HuH-7.5 (cell line): ENCODE measurements at places on chromosomes 2 and 18.

- DNase-seq: no peak
These were observed 116.0 kb downstream of the LIPG start for GRCh38 chr18:49677762-49678413.

- DNase-seq: no peak
These were observed 564.4 kb upstream of the LINC00305 start for GRCh38 chr18:64713284-64713683.

DNA sequence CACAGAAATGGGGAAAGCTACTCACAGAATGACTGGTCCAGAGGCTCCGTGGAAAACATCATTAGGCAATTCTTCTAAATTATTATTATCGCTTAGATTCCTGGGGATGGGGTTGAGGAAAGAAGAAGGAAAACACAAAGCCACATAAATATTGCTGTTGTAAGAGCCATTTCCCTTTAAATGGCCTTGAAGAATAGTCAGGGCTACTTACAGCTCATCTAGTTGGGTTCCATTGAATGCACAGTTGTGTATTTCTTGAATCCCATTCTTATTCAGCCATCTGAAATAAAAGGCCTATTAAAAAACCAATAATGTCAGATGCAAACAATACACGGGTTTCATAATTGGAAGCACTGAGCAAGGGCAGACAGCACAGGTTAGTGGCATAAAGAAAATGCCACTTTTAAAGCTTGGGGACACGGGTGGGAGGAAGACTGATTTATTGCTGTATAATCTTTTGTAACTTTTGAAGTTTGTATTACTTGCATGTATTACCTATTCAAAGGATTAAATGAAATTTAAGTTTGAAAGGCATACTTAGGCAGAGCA, 171.4 kb downstream of the FSHR start:
- no peak for DNase-seq

DNA sequence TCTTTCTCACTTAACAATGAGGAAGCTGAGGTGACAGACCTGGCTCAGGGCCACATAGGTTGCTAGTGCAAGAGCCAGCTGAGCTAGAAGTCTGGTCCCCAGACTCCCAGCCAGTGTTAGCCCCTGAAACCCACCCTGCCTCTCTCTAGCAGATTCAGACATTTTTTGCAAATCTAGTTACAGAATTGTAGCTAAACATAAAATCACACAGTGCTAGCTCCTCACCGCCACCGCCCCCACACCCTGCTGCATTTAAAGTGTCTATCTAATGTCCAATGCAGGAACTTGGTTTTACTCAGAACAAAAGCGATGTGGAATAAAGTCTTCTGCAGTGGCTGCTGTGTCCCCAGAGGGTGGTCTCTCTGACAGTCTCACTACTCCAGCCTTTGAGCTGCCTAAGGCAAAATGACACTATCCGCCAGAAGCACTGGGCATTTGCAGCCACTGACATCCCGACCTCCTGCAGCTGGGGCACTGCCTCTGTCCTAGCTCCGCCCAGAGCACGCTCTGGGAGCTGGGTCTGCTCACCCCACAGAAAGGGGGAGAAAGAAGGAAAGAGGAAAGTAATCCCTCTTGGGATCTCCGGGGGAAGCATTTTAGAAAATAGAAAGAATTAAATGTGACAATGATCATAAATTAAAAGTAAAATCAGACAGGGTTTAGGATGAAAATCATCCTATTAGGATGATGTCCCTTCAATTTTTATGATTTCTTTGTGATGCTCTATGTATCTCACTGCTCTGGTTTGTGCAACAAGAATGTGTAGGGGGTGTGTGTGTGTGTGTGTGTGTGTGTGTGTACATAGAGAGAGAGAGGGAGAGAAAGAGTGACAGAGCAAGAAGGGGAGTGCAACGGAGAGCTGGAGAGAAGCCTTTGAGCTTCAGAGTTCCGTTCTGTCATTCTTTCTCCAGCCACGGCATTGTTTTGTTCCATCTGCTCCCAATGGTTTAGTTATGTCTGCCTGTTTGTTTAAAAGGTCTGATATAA, 50.5 kb upstream of the ST8SIA3 start:
- DNase-seq: no peak

GRCh38 chr2:24986372-24986771, 14.6 kb upstream of the DNAJC27 start:
- no peak for DNase-seq

DNA sequence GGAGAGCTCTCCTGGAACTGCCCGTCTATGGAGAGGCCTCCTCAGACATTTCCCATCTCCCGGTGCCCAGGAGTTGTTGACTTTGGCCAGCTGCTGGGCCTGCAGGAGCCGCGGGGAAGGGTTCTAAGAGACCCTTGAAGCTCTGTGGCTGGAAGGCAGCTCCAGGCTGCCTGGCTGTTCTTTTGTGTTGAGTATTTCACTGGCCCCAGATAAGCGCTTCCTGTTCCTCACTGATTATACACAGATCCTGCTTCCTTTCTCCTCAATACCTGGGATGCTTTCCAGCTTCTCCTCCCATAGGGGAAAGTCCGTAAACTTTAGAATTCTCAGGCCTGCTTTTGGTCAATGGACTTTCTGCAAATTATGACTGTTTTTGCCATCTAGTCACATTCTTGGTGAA, 57.8 kb downstream of the TGOLN2 start:
- no peak for DNase-seq

DNA sequence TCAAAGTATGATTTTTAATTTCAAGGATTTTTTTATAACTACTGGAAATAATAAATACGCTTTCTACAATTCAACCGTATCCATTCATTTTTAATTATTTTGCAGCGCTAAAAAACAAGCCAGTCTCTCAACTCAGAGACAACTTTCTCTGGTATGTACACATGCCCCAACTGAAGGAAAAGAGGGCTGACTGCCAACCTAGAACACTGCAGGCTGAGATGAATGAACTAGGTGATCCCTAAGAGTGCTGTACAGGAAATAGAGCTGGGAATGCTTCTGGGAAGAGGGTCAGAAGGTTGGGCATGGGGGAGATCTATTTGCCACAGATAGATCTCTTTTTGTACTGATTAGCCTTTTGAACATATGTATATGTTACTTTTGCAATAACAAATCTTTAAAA, 460.1 kb downstream of the NR4A2 start:
- DNase-seq: no peak
